Activated CD4-positive, alpha-beta T cell treated with anti-CD3 and anti-CD28 coated beads, Interleukin-2, amount 50 U/mL, for 24 hours (primary cell): ENCODE measurements at places on chromosomes 13 and 19.

DNA sequence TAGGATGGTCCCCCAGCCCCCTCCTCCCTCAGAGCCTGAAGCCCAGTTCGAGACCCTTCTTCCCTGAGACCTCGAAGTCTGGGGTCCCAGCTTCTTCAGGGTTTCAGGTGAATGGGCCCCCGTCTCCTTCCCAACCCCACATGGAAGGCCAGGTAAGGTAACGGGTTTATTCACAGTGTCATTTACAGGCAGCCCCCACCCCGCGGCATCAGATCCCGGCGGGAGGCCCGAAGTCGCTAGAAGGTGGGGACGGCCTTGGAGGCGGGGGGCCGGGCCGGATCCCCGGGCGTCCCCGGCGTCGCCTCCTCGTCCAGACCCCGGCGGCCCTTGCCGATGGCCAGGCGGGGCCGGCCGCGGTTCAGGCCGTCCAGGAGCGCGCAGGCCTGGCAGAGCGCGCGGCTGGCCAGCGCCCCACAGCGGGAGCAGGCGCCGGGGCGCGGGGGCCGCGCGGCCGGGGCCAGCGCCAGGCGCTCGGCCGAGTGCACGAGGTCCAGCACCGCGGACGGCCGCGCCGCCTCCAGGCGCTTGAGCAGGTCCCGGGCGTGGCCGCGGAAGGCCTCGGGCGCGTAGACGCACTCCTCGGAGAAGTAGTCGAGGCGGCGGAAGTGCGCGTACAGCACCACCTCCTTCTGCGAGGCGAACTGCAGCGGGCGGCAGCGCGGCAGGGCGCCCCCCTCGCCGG, 9.7 kb downstream of the CTU1 start:
- no peak for DNase-seq

GRCh38 chr19:34722353-34722752, 11.7 kb upstream of the ZNF181 start:
- DNase-seq, result no peak

GRCh38 chr13:110874508-110874960, 40.3 kb downstream of the ANKRD10 start:
- DNase-seq, result no peak

DNA sequence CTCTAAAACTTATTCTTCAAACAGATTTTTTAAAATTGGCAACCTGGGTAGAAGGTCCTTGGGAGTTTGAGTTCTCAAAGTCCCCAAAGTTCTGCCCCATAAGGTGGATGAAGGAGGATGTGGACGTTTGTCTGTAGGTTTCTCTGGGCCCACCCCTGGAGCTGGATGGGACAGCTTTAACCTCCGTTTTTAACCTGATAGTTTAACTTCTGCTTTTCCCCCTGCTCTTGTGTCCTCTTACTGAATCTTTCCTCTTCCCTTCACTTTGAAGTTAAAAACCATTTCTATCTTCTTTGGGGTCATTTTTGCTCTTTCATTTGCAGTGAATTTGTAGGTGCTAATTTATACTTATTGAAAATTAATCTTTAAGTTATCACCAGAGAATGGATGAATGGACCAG, 79.1 kb downstream of the ESD start:
- no peak for DNase-seq

- DNase-seq, result no peak
Observed at GRCh38 chr19:54152878-54153524, 6.5 kb downstream of the LENG1 start.

GRCh38 chr19:53644061-53644816, 12.4 kb downstream of the DPRX start:
- DNase-seq, result no peak

GRCh38 chr19:34500656-34501120, 19.1 kb downstream of the WTIP start:
- no peak for DNase-seq

GRCh38 chr19:41872775-41873647, 4.1 kb upstream of the CD79A start:
- no peak for DNase-seq

DNA sequence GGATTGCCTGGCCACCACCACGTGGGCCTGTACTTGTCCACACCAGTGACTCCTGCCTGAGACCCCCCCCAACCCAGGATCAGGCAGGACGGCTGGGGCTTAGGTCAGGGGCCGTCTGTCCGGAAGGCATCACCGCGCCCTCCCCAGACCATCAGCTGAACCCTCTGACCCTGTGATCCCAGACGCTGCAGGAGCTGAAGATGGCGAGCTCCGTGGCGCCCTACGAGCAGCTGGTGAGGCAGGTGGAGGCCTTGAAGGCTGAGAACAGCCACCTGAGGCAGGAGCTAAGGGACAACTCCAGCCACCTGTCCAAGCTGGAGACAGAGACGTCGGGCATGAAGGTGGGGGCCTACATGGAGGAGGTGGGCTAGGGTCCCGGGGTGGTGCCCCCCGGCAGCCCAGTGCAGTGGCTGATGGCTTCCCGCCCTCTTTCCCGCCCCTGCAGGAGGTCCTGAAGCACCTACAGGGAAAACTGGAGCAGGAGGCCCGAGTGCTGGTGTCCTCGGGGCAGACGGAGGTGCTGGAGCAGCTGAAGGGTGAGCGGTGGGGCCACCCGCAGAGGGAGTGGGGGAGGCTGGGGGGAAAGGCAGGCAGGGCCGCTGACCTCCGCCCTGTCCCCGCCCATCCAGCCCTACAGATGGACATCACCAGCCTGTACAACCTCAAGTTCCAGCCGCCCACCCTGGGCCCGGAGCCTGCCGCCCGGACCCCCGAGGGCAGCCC, 3.0 kb downstream of the APC2 start:
- no peak for DNase-seq
